ENCODE measurements at places on chromosomes 12 and 14.
A peak's percentile ranks its signal among the peaks of the same experiment; 100 is the strongest.

DNA sequence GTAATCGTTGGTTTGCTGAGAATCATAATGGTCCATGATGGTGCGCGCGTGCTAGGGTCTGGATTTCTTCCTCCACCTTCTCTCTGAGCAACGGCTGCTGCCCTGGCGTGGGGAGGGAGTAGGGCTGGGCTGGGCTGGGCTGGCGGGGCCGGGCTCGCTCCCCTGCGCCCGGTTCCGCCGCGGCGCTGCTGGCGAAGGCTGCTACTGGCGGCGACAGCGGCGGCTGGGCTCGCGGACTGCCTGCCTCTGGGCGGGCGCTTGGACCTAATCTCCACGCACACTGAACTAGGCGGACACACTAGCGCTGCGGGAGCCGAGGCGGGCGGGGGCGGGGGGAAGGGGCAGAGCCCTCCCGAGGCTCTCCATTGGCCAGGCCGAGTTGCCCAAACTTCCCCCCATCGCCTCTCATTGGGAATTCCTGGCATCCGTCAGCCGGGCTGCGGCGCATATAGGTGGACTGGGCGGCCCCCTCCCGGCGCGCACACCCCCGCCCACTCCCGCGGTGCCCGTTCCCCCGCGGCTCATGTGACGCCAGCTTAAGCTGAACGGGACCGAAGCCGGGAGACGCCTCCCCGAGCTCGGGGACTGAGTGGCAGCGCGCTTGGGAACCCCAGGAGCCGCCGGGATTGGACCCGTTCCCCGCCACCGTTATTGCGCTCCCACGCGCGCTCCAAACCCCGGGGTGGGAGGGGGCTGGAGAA, at the start of gene ACTN1:
ACTN1 (minus strand) TSS at position 282 of the 701 bp plus-strand sequence; CDS start at position 36, 246 bp downstream.
- peak; percentile 54 for DNase-seq

DNA sequence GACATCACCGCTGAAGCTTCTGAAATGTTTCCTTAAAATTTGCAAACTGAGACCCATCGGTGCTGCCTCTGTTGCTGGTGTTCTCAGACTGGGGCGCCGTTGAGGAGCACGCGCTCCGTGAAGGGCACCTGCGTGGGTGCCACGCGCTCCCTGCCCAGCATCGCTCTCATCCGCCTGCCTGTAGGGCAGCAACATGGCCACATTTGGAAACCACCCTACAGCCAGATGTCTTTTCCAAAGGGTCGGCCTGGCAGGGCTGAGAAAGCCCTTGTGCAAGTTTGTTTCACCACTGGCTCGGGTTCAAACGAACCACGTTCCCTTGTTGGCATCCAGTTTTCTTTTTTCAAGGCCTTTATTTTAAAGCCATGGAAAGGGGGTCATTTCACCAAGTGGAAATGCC, 13.9 kb downstream of the ADGRD1 start:
- no peak for DNase-seq

GRCh38 chr12:12327802-12328201, 22.2 kb downstream of the MANSC1 start:
- DNase-seq, result peak; percentile 31

- DNase-seq, result no peak
Measured at GRCh38 chr12:104761611-104762010, 196.5 kb downstream of the SLC41A2 start.

- DNase-seq, result no peak
Measured at GRCh38 chr12:103547376-103547775, 39.7 kb upstream of the STAB2 start.
